ENCODE measurements at places on chromosomes 6 and 20. TPM values are rescaled to one million over a fixed set of nuclear protein-coding genes. Genes with fewer than 3 reads are reported as not detected.

- DNase-seq, result no peak
These were observed 252.5 kb downstream of the LRFN2 start for GRCh38 chr6:40334496-40335270.

Gene COL9A3
- 3.5 TPM for total RNA-seq

Gene LPA
- 0.65 TPM for total RNA-seq

DNA sequence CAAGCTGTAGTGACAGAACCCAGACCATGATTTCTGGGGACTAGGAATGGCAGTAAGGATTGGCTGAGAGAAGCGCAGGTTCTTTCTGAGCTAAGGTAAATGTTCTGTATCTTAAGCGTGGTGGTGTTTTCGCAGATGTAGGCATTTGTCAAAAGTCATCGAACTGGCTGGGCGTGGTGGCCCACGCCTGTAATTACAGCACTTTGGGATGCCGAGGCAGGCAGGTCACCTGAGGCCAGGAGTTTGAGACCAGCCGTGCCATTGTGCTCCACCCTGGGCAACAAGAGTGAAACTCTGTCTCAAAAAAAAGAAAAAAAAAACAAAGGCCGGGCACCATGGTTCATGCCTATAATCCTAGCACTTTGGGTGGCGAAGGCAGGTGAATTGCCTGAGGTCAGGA, 40.7 kb upstream of the EYA2 start:
- DNase-seq, result no peak

Measured in omental fat pad (tissue), 4 donors.